ENCODE measurements at places on chromosomes 1 and 21.
A peak's percentile ranks its signal among the peaks of the same experiment; 100 is the strongest.

DNA sequence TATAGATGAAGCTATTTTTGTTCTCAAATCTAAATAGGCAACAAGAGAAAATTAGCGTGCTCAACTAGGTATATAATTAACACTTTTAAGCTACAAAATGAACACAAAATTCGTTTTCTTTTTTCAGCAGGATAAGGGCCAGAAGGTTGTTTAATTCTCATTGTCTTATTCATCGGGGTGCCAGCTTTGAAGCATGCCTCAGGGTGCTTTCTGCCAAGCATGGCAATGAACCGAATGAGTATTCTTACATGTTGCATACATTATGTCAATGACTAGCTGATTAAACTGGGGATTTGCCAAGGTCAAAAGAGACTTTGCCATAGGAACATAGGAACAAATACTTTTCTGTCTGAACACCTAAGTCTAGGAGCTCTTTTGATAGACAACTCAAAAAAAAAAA lies 102.0 kb upstream of the MAP1LC3C start:
- no peak for DNase-seq

- no peak for DNase-seq
Observed at GRCh38 chr1:68704800-68705443, 208.0 kb upstream of the DEPDC1 start.

DNA sequence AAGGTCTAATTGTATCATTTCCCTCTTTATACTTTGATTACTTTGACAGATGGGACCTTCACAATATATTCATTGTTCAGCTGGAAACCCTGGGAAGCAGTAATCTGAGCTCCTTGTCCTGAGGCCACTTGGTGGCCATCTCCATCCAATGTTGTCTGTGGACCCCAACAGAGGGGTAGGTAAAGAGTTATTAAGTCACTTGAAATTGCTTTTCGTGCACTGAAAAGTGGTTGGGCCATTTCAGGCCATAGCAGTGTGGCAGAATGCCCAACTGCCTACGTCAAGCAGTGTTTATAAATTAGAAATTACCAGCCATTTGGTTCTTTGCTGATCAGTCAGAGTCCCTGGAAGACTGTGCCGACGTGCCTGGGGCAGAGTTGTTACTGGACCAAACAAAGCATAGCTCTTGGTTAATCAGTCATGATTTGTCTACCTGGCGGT lies 308.3 kb upstream of the USP25 start:
- no peak for DNase-seq

DNA sequence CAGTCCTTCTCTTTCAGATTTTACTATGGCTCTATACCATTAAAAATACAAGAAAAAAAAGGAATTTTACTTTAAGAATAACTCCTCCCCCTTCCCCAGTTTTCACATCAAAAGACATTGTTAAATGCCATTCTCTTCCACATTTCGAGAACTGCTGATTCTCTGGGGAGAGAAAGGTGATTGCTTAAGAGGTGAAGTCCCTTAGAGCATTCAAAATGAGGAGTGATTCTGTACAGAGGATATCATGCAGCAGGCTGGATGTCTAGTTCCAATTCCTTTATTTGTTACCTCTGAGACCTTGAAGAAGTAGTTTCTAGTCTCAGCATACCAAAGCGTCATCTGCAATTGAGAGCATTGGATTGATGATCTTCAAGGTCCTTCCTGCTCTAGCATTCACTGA lies 46.9 kb downstream of the FMO3 start:
- no peak for DNase-seq

DNA sequence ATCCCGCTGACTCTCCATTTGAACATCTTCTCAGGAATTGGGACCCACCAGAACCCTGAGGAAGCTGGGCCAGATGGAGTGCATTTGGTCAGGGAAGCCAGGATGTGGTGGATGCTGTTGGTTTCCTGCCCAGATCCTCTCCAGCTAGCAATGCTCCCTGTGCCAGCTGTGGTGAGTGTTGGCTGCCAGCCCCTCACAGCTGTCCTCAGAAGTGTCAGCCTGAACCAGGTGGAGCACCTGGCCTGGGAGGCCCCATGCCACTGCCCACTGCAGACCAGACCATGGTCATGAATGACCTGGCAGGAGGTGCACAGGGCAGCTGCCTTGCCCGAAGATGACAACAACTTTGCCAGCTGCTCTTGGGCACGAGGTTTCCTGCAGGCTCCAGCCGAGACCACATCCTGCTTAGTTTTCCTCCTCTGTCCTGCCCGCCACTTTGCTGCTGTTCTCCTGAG lies 54.4 kb downstream of the PRSS38 start:
- DNase-seq: no peak

GRCh38 chr21:29215709-29216108 lies 83.0 kb upstream of the BACH1 start:
- DNase-seq: no peak

DNA sequence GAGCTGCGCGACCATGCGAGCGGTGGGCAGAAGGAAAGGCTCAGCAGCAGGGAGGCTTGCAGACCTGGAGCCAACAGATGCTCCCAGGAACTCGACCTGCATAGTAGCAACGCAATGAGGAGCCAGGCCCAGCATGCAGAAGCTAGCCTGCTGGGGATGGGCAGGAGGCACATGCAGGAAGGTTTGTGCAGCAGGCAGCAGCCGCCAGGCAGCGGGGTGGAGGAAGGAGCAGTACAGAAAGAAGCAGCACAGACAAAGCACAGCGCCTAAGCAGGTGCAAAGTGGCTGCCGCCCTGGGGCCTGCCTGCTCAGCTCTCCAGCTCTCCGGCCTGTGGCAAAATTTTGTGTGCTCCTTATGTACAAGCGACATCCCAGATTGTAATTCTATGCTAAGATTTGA lies 213.5 kb upstream of the MAP1LC3C start:
- no peak for DNase-seq

DNA sequence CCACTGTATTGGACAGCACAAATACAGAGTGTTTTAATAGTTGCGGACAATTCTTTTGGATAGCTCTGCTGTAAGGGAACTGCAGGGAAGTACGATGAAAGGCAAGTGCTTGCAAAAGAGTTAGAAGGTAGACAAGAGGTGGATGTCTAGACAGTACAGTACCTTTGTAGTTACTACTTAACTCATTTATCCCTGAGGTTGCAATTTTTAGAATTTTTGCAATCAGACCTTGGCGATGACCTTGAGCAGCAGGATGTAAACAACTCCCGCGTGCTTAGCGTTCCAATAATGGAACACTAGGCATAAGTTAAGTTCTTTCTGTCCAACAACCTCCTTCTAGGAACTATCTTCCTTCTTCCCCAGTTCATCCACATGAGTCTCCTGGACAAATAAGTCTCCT lies 1.9 kb upstream of the SYT14 start:
- DNase-seq: no peak

- no peak for DNase-seq
Observed at GRCh38 chr1:86448670-86449069, 20.1 kb upstream of the CLCA1 start.

- DNase-seq: no peak
Observed at GRCh38 chr1:161972828-161973227, 50.8 kb downstream of the OLFML2B start.

- no peak for DNase-seq
Observed at GRCh38 chr1:211641942-211642341, 33.5 kb downstream of the NEK2 start.

- DNase-seq: peak; percentile 11
Observed at GRCh38 chr1:223363856-223364684, at the start of gene SUSD4. SUSD4 (minus strand) TSS chr1:223364176; CDS start chr1:223363425, 751 bp downstream.

DNA sequence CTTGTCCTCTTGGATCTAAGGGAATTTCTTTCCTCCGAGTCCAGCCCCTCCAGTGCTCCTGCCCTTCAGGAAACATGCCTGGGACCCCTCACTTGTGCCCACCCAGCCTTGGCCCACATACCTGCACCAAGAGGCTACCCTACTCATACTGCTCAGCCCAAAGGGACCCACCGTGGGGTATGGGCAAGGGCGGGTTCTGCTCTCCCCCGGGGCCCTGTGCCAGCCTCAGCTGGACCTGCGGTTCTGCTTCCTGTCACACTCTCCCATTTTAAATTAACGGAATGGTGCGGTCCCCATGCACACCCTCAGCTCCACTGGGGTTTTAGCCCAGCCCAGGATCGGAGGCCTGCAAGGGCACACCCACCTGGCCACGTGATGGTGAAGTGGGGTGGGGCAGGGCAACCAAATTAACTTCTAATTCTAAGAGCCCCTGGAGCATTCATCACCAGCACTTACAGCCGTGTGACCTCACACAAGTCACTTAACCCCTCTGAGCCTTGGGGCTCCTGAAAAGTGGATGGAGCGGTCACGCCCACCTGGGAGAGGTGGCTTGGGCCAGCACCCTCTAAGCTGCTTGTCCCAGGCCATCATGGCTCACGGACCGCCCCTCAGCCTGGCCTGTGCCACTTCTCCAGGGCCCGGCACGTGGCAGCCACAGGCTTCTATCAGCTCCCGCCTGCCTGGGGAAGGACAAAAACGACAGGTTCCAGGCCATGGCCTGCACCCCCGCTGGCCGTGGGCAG lies 28.3 kb downstream of the TP73 start:
- no peak for DNase-seq

GRCh38 chr1:40153073-40153770 lies 8.0 kb upstream of the RLF start:
- DNase-seq: no peak

DNA sequence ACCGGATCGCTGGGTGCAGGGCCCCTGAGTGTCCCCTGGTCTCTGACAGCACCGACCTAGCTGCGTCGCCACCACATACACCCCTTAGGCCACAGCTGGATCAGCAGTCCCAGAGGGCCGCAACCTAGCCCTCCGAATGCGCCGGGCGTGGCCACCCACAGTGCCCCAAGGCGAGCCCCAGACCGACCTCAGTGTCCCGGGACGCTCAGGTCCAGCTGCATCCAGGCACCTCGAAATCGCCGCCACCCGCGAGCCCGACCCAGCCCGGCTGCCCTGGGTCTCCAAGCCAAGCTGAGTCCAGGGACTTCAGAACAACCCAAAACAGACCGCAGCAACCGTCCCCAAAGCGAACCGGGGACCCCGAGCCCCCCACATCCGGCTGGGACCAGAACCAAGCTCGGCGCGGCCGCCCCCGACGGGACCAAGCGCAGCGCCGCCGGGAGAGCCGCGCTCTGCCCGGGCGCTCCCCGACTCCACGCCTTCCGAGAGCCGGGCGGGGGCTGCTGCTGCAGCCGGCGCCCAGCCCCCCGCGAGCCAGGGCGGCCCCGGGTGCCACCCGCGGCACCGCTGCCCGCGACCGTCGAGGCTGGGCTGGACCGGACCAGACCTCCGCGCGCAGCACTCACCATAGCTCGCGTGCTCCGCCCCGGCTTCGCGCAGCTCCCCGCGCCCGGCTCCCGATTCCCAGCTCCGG lies 54.6 kb upstream of the ECE1 start:
- DNase-seq: no peak

- DNase-seq: no peak
Observed at GRCh38 chr1:97770376-97770775, 150.5 kb downstream of the DPYD start.

GRCh38 chr21:46598581-46599572 lies 6.0 kb downstream of the S100B start:
- DNase-seq: no peak

- no peak for DNase-seq
Observed at GRCh38 chr1:72284348-72285073, 2.2 kb upstream of the NEGR1 start.

DNA sequence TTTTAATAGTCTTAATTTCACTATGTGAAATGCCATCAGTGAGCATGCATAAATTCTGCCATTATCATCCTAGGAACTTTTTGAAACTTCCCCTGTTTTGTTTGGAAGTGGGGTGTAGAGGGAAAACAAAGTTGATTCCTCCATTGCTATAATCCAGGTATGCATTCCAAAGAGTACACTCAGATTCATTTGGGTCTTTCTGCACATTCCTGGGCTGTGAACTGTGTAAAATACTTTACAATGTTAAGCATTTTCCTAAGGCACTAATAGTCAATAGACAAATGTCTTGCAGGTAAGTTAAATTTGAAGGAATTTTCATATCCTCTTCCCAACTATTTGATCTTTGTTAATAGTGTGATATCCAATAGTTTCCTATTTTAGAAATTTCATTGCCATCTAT lies 36.2 kb downstream of the SGIP1 start:
- DNase-seq: no peak

DNA sequence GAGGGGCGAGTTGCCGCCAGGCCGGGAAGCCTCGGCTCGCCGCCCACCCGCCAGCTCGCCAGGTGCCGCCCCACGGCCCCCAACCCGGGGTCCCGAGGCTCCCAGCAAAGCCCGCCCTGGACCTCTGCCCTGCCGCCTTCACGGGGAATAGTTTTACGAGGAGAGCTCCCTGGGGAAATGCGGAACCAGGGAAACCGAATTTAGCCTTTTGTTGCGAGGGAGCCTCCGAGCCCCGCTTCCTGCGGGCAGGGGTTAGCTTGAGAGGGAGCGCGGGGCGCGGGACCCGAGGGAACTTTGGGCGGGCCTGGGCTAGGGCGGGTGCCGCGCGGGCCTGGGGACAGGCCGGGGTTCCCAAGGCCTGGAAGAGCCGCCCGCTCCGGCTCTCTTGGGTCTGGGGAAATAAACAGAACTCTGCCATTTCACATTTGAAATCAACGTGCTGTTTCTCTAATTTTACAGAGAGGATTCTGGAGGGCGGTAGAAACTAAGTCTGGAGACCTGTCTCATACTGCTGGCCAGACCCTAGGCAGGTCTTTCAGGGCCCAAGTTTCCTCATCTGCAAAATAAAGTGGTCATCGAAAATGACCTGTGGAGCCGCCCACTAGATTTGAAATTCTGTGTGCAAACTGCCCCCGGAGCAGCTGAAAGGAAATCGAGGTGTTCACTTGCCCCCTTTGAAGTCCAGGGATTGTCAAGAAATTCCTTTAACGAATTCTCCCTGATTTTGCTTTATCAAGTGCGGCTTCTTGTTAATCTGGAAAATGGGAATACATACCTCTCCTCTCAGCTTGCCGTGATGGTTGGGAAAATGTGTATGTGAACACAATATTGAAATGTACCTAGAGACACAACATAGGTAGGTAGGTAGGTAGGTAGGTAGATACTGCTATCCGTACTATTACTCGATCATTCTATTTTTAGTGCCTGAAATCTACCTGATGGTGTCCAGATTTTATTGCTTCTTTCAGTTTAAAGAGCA lies 749 bp upstream of the GLUL start:
- no peak for DNase-seq

DNA sequence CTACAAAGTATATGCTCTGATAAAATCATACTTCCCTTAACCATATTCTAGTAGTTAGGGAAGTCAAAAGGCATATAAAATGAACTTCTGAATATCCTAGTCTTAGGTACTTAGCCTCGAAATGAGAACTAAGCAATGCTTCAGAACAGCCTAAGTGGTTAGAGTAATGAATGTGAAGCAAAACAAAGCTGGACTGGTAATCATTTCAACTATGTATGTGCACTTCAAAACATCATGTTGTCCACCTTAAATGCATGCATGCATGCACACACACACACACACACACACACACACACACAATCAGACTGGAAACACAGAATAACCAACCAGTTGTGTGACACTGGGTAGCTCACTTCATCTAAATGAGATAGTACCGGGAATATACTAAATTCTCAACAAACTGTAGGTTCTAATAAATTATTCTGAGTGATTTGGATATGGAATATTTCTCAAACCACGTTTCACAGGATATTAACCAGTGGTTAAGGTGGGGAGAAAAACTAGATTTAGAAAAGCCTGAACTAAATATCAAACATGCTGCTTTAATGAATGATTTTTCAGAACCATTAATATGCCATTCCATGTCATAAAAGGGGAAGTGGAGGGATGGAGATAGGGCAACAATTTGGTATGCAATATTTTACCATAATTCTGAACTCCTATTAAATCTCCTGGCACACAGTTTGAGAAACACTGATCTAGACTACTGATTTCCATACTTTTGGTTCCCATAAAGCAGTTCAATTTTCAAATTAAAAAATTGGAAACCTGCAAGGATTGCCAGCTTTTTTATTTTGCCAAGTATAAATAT lies 19.5 kb downstream of the RNF115 start:
- no peak for DNase-seq

GRCh38 chr1:199585392-199585791 lies 442.1 kb upstream of the NR5A2 start:
- DNase-seq: no peak

All from HTR-8/SVneo (cell line).